SJSA1 (cell line): ENCODE measurements at places on chromosomes 16 and 17.

GRCh38 chr16:22638393-22639206 is 127.9 kb downstream of the NPIPB5 start:
- no peak for DNase-seq

GRCh38 chr16:58882292-58882691 is 148.2 kb upstream of the GOT2 start:
- DNase-seq: no peak

DNA sequence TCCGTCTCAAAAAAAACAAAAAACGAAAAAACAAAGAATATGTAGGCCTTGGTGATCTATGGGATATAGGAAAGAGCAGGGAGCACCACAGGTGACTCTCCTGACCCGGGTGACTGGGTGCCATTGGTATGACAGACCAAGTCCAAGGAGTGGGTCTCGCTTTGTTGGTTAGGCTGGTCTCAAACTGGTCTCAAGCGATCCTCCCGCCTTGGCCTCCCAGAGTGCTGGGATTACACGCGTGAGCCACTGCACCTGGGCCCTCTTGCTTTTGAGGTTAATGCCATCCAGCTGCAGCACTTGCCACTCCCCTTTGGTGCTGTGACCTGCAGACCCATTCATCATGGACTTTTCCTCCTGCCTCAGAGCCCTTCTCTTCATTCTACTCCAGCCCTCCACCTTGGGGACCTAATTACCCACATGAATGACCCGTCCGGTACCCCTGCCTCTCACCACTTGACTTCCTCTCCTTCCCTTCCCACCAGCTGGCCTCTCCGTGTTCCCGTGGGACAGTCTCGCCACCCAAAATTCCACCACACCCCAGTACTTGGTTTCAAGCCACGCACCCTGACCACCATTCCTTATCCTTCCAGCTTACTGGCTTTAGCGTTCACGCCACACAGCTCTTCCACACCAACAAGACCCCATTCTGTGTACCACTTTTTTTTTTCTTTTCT is 3.2 kb upstream of the UBE2G1 start:
- no peak for DNase-seq

DNA sequence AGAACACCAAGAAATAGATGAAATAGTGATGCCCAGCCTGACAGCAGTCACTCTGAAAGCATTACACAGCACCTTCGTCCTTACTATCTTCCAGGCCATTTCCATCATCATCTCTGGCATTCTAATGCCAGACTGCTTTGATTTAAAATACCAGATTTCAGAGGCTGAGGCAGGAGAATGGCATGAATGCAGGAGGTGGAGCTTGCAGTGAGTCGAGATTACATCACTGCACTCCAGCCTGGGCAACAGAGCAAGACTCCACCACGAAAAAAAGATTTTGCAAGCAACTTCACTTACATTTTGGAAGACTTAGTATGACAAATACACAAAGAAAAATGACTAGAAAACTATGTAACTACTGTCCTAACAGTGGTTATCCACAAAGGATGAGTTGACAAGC is 244.0 kb downstream of the CPPED1 start:
- no peak for DNase-seq

DNA sequence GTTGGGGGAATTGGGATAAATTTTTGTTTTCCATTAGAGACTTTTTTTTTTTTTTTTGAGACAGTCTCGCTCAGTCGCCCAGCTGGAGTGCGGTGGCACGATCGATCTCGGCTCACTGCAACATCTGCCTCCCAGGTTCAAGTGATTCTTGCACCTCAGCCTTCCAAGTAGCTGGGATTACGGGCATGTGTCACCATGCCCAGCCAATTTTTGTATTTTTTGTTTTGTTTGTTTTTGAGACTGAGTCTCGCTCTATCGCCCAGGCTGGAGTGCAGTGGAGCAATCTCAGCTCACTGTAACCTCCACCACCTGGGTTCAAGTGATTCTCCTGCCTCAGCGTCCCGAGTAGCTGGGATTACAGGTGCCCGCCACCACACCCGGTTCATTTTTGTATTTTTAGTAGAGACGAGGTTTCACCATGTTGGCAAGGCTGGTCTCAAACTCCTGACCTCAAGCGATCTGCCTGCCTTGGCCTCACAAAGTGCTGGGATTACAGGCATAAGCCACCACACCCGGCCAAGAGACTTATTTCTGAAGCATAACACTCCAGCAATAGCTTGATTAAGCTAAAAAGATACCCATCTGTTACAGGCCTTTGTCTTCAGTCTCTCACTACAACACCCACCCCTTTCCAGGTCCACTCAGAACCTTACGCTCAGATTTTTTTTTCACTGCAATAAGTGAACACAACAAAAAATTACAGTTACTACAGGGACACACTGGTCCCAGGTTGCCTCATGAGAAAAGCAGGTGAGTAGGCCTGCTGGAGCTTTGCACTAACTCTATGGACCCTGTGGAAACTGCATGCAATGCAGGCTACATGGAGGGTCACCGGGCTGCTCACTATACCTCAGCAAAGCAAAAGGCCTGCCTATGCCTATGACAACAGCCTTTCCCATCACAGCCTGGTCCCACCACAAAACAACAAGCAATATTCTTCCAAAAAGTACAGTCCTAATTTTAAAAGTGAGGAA is 34.6 kb downstream of the KANSL1 start:
- DNase-seq: no peak

- DNase-seq: peak; percentile 62
Measured at GRCh38 chr17:46212634-46213435, 19.6 kb upstream of the KANSL1 start.

DNA sequence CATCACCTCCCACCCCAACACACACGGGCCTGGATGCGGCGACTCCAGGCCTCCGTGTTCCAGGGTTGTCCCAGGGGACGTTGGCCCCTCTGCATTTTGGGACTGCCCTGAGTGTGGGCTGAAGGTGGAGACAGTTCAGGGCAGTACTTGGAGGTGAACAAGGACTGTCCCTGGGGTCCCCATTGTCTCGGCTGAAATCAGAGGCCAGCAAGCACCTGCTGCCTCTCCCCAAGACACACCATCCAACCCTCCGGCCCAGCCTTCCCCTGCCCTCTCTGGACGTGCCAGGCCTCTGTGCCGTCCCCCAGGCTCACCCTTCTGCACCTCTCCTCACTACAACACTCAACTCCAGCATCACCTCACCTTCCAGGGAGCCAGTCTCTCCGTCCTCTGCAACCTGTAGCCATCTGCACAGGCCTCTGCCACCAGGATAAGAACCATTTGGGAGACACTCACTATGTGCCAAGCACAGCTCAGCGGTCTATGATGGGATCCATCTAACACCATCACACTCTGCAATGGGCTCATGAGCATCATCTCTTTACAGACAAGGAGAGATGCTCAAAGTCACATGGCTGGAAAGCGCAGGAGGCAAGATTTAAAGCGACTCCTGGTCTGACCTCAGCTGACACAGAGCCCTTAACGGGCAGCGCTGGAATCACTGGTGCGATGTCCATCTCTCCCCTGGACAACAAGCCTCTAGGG is 104.5 kb upstream of the SEC14L1 start:
- DNase-seq: no peak

GRCh38 chr16:54080524-54081008 is 206.0 kb downstream of the IRX3 start:
- peak; percentile 52 for DNase-seq

- DNase-seq: no peak
Measured at GRCh38 chr16:797120-797420, 3.5 kb downstream of the GNG13 start.

DNA sequence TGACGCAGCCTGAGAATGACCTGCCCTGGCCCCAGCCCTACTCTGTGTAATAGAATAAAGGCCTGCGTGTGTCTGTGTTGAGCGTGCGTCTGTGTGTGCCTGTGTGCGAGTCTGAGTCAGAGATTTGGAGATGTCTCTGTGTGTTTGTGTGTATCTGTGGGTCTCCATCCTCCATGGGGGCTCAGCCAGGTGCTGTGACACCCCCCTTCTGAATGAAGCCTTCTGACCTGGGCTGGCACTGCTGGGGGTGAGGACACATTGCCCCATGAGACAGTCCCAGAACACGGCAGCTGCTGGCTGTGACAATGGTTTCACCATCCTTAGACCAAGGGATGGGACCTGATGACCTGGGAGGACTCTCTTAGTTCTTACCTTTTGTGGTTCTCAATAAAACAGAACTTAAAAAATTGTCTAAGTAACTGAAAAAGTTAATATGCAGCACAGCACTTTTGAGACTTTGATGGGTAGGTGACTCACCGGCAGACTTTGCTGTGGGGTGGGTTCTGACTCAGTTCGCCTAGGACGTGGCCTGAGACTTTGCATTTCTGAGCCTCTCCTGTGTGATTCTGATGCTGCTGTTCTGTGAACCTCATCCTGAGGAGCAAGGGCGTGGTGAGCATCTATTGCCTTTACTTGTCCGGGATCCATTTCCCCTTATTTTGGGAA is 5.7 kb downstream of the LAT start:
- DNase-seq: no peak

GRCh38 chr17:35243561-35244340 is 879 bp downstream of the SLFN5 start:
- DNase-seq: peak; percentile 74

DNA sequence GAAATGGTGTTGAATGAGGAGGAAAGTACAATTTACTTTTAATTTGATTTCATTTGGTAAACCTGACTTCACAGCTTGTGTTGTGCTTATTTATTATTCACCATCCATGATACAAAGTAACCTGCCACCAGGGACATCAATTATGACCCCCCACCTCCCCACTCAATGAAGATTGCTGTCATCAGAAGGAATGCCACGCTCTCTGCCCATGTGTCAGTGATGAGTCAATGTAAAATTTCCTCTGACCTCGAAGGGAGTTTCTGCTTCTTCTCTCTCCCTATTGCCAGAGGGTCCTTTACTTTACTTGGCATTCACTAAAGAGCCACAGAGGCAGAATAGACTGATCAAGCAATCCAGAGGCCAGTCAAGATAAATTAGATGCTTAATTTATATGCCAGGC is 759.7 kb downstream of the CDH11 start:
- no peak for DNase-seq

- peak; percentile 70 for DNase-seq
Measured at GRCh38 chr16:81940781-81941560, 70.3 kb downstream of the SDR42E1 start.

- no peak for DNase-seq
Measured at GRCh38 chr17:74818291-74818938, 41.3 kb downstream of the GRIN2C start.

GRCh38 chr16:82991966-82992675 is 365.4 kb downstream of the CDH13 start:
- no peak for DNase-seq

DNA sequence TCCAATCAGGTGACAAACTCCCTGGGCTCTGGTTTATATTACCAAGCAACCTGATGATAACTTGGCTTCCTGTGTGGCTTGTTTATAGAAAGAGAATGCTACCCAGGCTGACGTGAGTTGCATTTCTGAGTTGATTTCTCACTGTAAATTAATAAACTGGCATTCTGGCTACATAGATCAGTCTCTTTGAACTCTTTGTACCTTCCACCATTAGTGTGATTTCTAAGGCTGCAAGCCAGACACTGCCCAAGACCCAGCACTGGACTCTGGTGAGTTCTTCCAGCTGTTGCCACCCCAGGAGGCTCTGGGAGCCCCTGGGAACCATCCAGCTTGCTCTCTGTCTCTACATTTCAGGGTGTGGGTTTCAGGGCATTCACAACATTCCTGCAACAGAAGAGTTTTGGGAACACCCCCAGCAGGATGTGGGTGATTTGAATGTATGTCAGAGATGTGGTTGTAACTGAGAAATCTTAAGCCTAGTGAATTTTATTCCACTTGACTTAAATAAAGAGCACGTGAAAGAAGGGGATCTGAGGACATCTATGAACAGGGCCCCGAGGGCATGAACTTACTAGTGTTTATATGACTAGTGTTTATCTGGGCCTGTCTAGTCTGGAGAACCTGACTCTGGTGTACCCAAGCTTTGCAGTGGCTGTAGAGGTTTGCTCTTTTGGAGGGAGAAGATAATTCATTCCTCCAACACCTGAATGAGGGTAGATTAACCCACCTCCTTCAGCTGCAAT is 30.3 kb upstream of the LRRC37A start:
- DNase-seq: peak; percentile 80

- DNase-seq: peak; percentile 62
Measured at GRCh38 chr17:37779554-37779953, 34.7 kb upstream of the HNF1B start.

DNA sequence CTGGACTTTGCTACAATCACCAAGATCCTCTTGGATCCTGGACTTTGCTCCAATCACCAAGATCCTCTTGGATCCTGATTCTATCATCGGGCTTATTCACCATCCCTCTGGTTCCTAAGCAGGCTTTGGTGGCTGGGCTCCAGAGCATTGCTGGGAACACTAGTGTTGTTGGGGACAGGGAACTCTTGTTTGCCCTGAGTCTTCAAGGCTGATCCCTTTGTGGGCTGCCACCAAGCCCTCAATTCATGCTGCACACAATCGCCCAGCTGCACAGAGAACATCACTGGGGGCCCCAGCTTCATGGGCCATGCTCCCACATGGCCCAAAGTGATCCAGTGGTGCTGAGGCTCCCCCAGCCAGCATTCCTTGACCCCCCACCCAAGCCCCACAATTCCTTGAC is 88.3 kb downstream of the TMEM132E start:
- DNase-seq: no peak

- no peak for DNase-seq
Measured at GRCh38 chr16:82096641-82097040, 61.6 kb downstream of the HSD17B2 start.

DNA sequence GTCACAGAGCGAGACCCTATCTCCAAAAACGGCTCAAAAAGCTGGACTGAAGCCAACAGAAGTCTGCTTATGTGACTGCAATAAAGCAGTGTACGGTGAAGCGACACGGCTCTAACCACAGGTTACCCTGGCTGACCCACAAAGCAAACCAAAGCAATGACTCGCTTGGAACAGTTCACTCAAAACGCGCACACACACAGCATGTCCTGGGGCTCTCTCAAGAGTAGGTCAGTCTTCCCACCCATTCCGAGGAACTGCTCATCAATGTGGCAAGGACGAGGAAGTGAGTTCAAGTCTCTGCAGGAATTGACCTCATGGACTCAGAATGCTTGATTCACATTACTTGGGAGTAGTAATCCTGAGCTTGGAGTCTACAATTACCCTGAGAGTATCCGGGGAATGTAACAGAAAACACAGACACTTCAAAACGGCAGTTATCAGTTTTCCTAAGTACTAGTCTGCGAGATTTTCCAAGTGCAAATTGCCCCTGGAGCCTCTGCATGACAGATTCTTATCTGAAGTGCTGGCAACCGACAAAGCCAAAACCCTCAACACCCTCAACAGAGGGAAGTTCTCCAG is 25.4 kb downstream of the PELP1 start:
- peak; percentile 33 for DNase-seq

- no peak for DNase-seq
Measured at GRCh38 chr16:56716761-56717160, 13.2 kb upstream of the NUP93 start.

- no peak for DNase-seq
Measured at GRCh38 chr16:23667355-23667659, 11.4 kb upstream of the PLK1 start.

GRCh38 chr17:72603420-72604242 is 482.8 kb downstream of the SOX9 start:
- DNase-seq: no peak

GRCh38 chr17:42900460-42901331 is at the start of gene G6PC1:
Gene G6PC1 (plus strand): TSS chr17:42900799. CDS start chr17:42900877, 78 bp downstream.
- DNase-seq: no peak
